ENCODE measurements at places on chromosomes 13 and 19.

GRCh38 chr19:33159893-33160292 is 28.0 kb downstream of the WDR88 start:
- DNase-seq = no peak

- no peak for DNase-seq
Observed at GRCh38 chr19:18300930-18301717, 19.7 kb upstream of the JUND start.

GRCh38 chr13:73399347-73400216 is 340.8 kb downstream of the KLF5 start:
- no peak for DNase-seq

GRCh38 chr13:93687261-93687660 is 460.7 kb downstream of the GPC6 start:
- no peak for DNase-seq

DNA sequence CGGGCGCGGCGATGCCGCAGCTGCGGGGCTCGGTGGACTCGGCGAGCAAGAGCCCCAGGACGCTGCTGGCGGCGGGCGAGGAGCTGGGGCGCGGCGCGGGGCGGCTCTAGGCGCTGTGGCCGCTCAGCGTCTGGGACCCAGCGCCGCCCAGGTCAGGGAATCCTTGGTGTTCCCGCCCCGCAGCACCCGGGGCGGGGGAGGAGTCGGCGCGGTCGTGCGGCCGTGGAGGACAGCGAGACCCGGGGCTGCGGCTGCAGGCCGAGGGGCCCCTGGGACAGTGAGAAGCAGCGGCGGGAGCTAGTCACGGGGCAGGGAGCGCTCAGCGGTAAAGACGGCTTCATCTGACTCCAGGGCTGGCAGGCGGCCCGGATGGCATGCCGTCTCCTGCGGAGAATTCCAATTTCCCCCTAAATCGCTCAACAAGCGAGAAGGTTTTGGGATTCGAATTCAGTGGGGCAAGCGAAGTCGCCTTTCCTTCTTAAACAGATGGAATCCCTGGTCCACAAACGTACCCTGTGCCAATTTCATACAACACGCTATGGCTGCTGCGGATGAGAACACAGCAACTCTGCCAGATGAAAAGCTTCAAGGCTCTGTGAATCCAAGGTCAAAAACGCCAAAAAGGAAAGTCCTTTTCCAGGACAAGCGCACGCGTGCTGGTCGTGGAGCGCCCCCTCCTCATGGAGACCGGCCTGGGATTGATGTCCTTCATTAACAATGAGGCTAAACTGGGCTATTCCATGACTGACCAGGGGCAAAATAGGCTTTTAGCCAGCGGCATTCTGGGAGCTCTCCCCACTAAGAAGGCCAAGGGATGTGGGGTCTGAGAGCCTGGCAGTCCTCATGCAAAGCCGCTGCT is 4.2 kb upstream of the ZSCAN4 start:
- DNase-seq = peak; percentile 4

DNA sequence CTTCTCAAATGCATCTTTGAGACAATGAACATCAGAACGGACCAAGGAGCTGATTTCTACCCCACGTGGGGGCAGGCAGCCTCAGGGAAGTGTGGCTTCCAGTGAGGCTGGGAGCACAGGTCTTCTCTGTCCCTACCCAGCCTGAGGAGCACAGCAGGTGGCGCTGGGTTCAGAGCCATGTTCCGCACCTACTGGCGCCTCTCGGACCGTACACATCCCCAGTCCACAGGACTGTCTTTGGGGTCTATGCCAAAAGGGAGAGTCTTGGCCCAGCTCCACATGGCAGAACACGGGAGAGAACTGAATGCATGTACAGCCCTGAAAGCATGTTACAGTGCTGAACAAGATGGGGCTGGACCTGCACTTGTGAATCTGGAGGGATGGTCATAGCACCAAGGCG is 22.6 kb downstream of the SUGP1 start:
- DNase-seq = no peak

All from CD8-positive, alpha-beta T cell (primary cell).